ENCODE measurements at places on chromosomes 1 and 21.
A peak's percentile ranks its signal among the peaks of the same experiment; 100 is the strongest.

GRCh38 chr1:17759114-17759513, 4.0 kb downstream of the ACTL8 start:
- no peak for DNase-seq

DNA sequence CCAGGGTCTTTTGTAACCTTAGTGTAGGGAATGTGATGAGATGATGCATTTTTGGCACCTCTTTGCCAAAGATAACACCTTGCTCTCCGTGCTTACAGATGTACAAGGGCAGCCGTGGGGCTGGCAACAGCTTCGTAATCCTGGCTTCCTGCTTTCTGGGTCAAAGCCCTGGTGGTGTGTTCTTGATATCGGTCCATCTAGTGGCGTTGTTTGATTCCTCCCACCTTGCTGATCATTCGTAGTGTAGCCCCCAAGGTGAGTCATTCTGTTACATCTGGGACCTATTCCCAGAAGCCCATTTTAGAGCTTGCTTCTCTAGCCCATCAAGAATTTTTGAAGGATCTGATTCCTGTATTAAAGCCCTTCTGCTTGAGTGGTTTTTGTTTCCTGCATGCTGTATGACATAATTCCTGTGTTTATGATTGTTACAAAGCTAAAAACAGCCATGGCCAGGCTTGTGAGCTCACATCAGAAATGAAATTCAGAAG, 7.0 kb upstream of the CCT8 start:
- DNase-seq: no peak

DNA sequence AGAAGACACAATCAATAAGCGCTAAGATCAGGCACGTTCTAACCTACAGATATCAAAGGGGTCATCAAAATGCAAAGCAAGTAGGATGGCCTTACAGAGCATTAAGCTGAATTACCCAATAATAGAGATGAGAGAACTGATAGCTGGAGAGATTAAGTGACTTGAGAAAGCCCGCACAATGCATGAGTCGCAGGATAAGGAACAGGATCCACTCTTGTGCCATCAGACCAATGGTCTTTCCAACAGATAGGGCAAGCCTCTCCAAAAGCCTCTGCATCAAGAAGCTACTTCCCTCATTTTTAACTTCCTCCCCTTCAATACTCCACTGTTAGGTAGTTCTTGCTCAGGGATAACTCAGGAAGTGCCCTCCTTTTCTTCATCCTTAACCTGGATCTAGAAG, 2.6 kb downstream of the CHML start:
- no peak for DNase-seq

DNA sequence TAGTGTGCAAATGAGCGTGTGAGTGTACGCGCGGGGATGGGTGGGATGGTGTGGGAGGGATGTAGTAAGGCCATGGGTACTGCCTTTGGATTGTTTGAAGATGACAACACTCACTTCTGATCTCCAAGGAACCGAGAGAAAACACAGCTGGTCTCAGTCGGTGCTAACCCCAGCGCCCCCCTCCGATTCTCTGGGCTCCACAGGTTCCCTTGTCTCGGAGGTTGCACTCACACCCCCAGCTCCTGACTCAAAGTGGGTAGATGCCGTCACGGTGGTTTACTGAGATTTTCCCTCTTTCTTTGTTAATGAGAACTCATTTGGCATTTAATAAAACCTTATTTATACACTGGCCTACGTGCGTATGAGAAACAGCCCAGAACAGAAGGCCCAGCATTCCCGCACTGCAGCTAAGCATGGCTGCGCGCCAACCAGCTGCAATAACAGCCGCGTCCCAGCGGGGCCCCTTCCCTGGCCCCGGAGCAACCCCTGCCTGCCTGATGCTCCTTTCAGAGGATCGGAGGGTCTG, 25.8 kb downstream of the ABCA4 start:
- DNase-seq: no peak

- DNase-seq: no peak
Measured at GRCh38 chr1:46717654-46718053, 1.3 kb downstream of the EFCAB14 start.

- no peak for DNase-seq
Measured at GRCh38 chr1:32052887-32053286, 19.9 kb upstream of the TMEM39B start.

GRCh38 chr1:228270032-228270431, 62.2 kb downstream of the OBSCN start:
- no peak for DNase-seq

- no peak for DNase-seq
Measured at GRCh38 chr21:45935628-45936027, 45.9 kb upstream of the COL6A1 start.

GRCh38 chr1:226365831-226366231, 42.1 kb downstream of the PARP1 start:
- no peak for DNase-seq

DNA sequence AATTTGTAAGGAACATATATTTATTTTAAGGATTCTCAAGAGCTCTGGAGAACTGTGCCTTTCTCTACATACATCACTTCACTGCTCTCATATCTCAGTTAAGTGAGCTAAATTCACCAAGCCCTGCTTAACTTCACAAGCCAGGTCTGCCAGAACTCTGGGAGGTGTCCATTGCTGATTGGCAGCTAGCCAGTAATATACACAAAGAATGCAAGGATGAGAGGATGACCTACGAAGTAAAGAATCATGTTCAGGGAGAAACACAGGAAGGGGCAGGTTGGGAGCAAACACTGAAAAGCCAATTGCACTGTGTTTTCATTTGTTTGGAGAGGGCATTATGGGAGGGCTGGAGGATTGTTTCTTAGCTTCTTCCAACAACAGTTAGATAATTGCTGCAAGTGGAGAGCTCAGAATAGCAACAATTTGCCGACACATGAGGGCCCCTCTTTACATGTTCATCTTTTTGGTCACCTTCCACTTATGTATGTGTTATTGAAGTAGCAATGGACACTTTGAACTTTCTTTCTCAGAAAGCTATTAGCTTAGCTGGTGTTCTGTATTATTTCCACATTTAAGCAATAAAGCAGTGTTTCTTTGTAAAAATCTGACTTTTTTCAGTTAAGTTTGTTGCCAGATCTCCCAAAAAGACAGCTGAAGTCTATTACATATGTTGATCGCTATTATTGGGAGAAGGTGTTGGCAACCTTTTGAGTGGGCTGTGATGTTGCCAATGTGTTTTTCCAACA, 254.8 kb downstream of the LTN1 start:
- peak; percentile 3 for DNase-seq

DNA sequence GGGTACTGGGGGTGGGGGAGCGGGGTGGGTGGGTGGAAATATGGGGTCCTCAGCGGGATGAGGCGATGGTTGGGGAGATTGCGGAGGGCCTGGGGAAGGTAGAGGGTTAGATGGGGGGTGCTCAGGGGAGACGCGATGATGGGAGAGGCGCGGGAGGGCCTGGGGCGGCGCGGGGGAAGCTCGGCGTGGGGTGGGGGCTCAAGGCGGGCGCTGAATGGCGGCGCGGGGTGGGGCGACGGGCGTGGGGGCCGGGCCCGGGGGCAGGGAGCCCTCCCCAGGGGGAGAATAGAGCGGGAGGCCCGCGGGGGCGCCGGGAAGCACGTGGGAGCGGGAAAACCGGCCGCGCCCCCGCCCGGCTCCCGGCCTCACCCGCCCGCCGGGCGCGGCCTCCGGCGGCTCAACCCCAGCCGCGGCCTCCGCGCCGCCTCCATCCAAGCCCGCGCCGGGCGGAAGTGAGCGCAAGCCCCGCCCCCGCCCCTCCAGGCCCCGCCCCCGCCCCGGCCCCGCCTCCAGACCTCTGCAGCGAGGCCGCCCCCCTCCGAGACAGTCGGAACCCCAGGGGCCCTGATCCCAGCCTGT, at the start of gene FAAP20:
TSS of gene FAAP20 (minus strand) at position 454 of the 579 bp plus-strand sequence. CDS start at position 431, 23 bp downstream.
- DNase-seq: no peak

DNA sequence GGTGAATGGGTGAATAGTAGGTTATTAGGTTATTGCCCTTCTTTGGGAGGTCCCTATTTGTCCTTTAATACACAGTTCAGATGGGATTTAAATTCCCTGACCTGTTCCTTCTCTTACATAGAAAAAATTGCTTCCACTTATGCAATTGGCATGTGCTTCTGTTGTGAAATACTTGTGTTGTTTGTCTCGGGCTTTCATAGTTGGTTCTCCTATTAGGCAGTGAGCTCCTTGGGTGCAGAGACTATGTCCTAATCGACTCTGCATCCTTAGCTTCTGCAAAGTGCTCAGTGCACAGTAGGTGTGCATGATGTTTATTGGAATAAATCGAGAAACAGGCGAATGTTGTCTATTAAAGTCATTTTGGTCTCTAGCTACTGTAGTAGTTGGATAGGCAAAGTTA, 1.3 kb upstream of the PDE4B start:
- DNase-seq: no peak

- DNase-seq: no peak
Measured at GRCh38 chr1:17208546-17208945, 3.6 kb downstream of the PADI1 start.

DNA sequence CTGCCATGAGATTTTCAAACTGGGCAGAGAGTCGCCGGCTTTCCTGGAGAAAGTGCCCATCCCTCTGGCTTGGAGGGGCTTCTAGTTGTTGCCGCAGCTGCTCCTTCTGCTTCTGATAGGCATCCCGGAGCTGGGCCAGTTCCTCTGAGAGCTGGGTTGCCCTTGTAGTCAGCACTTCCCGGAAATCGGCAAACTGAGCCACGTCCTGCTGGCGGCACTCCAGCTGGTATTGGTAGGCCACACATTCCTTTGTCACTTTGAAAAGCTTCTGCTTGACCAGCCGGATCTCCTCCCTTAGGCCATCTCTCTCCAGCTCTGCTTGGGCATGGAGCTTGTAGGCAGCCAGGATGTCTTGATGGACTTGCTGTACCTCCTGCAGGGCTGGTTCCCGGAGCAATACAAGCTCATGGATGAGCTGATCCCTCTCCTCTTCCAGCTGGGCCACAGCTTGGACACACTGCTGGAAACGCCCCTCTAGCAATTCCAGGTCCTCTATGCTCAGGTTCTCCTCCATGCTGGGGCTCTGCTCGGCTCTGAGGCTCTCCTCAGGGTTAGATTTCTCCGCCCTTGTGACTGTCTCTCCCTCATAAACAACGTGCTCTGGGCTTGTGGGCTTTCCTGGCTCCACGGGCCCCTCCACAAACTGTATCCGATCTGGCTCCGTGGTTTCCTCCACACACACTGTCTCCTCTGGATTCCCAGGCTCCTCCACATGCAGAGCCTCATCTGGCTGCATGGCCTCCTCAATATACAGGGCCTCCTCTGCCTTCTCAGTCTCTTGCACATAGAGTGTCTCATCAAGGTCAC, 7.3 kb downstream of the SYNC start:
- DNase-seq: no peak

DNA sequence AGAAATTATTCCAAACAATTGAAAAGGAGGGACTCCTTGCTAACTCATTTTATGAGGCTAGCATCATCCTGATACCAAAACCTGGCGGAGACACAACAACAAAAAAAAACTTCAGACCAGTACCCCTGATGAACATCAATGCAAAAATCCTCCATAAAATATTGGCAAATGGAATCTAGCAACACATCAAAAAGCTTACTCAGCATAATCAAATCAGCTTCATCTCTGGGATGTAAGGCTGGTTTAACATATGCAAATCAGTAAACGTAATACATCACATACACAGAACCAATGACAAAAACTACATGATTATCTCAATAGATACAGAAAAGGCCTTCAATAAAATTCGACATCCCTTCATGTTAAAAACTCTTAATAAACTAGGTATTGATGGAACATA, 440.1 kb downstream of the NUF2 start:
- DNase-seq: no peak

GRCh38 chr1:18533259-18533658, 52.5 kb downstream of the KLHDC7A start:
- DNase-seq: no peak

DNA sequence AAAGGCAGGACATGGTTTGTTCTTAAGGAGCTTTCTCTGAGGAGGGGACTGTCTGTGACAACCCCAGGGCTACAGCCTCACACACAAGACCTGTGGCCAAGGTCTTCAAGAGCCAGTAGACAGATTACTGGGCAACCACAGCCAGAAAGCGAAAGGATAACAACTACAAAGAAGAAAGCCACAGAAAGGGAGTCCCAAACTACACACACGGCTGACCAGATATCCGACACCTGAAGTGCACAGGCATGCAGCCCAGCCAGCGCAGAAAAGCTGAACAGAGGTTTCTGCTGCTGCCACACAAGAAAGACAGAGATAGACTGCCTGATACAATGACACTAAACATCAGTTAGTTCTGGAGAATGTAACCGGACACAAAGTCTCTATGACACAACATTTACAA, 21.4 kb upstream of the NADK start:
- no peak for DNase-seq

DNA sequence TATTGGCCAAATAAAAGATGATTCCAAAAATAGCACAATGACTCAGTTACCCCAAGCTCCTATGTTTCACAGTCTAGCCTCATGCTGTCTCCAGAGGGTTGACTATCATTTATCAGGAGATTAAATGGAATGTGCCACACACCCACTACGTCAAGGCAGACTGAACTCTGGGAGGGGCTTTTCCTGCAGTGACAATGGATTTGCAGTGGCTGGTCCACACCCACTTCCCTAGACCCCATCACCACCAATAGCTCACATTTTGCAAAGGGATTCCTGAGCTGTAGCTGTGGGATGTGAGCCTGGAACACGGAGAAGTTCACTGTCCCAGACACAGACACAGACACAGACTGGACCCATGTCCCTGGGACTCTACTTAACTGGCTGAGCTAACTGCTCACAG, 77.1 kb downstream of the HLCS start:
- DNase-seq: no peak

GRCh38 chr1:23475134-23475628, 8.8 kb downstream of the ASAP3 start:
- no peak for DNase-seq

DNA sequence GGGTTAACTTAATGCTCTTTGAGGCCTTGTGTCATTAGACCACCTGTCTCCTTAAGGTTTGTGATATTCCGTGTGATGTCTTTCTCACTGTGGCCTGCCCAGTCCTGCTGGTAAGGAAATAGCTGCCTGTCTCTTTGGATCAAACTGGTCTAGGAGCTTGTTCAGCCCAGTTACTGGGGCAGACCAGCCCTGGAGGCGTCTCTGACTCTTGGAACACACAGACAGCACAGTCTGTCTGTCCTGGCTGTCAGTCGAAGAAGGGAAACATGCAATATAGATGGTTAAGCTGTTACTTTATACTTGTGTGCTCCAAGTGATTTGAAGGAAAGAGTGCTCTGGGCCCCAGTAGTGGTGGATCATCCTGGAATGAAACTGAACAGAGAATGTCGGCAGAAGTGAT, 20.4 kb downstream of the PBX1 start:
- no peak for DNase-seq

DNA sequence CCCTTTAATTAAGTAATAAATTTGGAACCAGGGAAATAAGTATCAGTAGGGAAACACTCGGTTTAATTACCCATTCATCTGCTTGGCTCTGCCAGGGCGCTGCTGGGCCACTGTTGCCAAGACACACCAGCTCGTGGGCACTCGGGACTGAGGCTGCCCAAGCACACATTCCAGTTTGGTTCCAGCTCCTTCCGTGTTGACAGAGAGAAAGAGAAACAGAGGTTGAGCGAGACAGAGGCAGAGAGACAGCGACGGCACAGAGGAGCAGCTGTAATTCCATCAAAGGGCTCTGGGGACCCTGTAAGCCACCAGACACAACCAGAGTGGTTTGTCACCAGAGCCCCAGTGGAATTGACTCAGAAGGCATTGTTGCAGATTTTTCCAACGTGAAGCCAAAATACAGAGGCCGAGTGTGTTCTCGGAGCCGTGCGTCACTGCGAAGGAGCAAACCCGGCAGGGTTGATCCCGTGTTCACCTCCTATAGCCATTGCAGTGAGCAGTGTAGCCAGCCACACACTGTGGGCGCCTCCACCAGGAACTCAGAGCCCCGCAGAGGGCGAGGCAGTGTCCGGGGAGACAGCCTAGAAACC, 33.5 kb downstream of the SYF2 start:
- peak; percentile 80 for DNase-seq

- DNase-seq: no peak
Measured at GRCh38 chr1:206706298-206706791, 21.6 kb downstream of the MAPKAPK2 start.

All from DMS153 (cell line).